Stimulated activated CD8-positive, alpha-beta memory T cell treated with anti-CD3 and anti-CD28 coated beads, Interleukin-15, amount 100 ng/mL, for 48 hours (primary cell): ENCODE measurements at places on chromosomes 6 and 20.

GRCh38 chr6:82138075-82138791 is 109.3 kb downstream of the IBTK start:
- no peak for DNase-seq

GRCh38 chr20:63775096-63775978 is 35.8 kb downstream of the SLC2A4RG start:
- no peak for DNase-seq

DNA sequence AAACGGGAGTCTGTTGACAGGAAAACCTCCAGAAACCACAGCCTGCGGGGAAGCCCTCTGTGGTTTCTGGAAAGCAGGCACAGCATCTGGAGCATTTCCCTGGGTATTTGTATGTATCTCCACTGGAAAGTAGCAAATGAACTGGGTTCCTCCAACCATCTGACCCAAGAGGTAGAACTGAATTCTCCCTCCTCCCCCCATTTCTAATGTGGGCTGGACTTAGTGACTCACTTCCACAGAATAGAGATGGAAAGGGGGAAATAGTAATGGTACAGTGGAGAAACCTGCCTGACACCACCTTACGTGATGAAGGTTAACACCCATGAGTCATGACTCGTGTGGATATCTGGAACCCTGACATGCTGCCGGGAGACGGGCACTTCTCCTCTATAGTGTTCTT is 51.9 kb upstream of the XRN2 start:
- peak; percentile 41 for DNase-seq

GRCh38 chr6:158207422-158207788 is 39.3 kb downstream of the GTF2H5 start:
- no peak for DNase-seq
